ENCODE measurements at places on chromosomes 7 and 10.

- no peak for DNase-seq
Measured at GRCh38 chr10:126397640-126398382, 9.5 kb upstream of the ADAM12 start.

DNA sequence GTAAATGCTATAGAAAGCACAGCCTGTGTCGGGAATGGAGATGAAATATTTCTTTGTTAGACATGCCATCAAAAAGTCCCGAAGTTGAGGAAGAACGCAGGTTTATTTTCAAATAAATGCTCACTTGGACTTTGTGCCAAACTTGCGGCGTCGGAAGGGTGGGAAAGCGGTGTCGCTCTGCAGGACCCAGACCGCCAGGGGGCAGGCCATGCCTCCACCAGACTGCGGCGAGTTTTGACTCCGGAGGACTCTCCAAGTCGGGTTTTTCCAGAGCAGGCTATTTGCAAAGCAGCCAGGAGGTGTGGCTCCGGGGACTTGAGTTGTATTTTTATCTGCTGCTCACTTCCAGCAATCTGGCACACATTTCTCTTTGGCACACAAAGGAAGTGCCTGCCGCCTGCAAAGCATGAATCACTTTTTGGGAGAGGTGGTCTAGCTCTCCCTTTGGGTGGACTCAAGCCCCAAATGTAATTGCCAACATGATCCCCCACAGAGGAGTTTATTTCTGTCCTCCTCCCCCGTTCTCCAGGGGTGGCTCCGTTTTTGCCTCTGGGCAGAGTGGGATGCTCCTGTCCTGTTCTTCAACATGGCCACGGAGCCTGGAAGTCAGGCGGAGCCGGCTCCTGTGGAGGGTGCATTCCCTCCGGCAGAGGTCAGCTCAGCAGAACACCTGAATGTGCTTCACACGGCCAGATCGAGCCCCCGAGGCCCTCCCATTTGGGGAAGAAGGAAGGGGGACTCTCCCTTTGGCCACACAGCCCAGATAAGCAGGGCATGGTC, 82.3 kb upstream of the GPR26 start:
- peak; percentile 87 for DNase-seq

DNA sequence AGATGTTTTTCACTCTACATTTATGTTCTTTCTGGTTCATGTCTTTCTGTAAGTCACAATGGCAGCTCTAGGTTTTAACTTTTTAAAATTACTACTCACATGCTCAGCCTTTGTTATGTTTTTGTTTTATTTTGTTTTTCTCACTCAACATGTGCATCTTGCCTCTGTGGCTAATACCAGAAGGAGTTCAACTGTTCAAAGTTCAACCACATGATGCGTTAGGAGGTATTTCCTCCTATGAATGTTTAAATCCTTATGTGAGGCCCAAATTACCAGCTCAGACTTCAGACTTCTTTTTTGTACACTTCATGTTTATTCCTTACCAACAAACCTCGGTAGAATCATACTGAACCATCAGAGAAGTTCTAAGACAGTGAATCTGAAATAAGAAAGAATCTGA, 151.6 kb downstream of the MALRD1 start:
- no peak for DNase-seq

DNA sequence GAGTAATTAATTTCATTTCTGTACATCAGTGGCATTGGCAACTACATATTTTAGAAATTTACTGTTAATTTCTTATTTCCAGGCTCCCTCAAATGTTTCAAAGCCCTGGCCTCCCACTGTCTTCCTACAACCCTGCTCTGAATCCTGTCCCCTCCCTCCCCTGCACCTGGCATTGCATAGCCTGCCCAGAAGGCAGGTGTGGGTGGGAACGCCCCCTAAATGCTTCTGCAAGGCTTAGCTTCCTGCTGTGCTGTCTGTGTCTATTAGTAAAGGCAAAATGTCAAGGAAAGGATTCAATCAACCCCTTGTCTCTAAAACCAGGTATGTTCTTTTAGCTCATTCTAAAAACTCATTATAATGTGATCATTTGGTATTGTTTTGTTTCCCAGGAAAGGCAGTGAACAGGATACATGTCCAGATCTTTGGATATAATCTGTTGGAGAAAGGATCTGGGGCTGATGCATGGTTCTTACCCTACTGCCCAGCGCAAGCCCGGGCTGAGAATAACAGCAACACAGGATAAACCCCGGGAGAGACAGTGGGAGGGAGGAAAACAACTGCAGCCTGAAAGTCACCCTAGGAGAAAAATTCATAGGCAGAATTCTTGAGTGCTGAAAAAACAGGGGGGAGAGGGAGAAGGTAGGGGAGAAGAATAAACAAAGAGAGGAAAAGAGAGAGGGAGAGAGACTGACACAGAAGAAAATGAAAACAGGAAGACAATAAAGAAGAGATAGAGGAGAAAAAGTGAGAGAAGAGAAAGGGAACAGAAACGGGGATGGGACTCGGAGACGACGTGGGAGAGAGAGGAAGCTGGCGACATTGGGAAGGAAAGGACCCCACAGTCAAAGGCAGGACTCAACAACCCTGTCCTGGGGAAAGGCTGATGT, 589 bp downstream of the ZNF488 start:
- peak; percentile 72 for DNase-seq

GRCh38 chr7:147249956-147250355, 1133.4 kb downstream of the CNTNAP2 start:
- no peak for DNase-seq

GRCh38 chr7:95411036-95411435, 14.9 kb upstream of the PON3 start:
- no peak for DNase-seq

DNA sequence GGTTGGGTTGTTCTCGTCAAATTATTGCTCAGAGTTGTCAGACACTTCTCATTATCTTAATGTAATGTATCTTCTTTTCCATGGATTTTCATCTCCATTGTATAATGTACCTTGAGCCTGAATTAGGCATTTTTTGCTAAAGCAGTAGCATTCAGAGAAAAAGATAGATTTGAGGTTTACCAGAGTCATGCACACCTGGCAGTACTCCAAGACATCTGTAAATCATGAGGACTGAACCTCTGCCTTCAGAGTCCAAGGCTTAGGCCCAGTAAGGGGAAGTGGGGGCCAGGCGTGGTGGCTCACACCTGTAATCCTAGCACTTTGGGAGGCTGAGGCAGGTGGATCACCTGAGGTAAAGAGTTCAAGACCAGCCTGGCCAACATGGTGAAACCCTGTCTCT, 624.3 kb upstream of the MBL2 start:
- DNase-seq, result no peak

DNA sequence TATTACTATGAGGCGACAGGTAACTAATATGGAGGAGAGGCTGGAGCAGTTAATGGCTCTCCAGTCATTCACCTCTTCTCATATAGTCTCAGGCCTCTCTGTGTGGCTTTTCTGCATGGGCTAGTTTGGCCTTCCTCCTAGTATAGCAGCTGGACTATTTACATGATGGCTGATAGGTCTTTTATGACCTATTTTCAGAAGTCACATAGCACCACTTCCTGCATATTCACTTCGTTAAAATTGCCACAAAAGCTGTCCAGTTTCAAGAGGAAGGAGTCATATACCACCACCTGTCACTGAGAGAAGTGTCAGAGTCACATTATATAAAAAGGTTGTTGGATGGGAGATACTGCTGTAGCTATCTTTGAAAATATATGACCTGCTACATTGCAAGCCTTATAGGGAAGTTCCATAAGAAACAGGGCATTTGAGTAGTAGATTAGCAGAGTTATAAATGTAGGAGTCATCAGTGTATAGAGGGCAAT, 8.0 kb upstream of the DMTF1 start:
- DNase-seq, result no peak

Data from NCI-H510A (cell line).